SHP77 treated with DMSO at 0.1 percent for 48 hours (cell line): ENCODE measurements at places on chromosomes 3 and 15.

- no peak for DNase-seq
These were observed 27.8 kb downstream of the STARD5 start for GRCh38 chr15:81296186-81296585.

DNA sequence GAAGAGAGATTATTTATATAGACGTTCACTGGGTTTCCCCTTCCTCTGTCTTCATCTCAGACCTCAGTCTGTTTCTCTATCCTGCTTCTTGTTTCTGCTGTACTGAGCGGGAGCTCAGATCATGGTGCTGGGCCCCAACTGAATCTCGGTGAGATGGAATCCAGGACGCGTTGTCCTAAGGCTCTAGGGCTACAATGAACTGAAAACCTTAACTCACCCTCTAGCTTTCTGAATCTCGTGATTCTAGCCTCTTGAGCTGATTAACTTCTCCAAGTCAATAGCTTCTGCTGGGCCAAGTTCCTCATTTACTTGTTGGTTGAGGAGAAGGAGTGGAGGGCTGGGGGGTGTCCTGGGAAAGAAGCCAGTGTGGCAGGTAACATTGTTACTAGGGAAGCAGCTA, 32.7 kb upstream of the MAP3K13 start:
- DNase-seq: no peak

GRCh38 chr3:189845069-189845468, 213.9 kb downstream of the TP63 start:
- DNase-seq: no peak

- no peak for DNase-seq
These were observed 29.7 kb upstream of the NDUFB4 start for GRCh38 chr3:120566243-120566975.

GRCh38 chr3:197219619-197220018, 78.8 kb downstream of the DLG1 start:
- DNase-seq: no peak

GRCh38 chr3:33132019-33132360, 18.2 kb downstream of the CRTAP start:
- DNase-seq: no peak

DNA sequence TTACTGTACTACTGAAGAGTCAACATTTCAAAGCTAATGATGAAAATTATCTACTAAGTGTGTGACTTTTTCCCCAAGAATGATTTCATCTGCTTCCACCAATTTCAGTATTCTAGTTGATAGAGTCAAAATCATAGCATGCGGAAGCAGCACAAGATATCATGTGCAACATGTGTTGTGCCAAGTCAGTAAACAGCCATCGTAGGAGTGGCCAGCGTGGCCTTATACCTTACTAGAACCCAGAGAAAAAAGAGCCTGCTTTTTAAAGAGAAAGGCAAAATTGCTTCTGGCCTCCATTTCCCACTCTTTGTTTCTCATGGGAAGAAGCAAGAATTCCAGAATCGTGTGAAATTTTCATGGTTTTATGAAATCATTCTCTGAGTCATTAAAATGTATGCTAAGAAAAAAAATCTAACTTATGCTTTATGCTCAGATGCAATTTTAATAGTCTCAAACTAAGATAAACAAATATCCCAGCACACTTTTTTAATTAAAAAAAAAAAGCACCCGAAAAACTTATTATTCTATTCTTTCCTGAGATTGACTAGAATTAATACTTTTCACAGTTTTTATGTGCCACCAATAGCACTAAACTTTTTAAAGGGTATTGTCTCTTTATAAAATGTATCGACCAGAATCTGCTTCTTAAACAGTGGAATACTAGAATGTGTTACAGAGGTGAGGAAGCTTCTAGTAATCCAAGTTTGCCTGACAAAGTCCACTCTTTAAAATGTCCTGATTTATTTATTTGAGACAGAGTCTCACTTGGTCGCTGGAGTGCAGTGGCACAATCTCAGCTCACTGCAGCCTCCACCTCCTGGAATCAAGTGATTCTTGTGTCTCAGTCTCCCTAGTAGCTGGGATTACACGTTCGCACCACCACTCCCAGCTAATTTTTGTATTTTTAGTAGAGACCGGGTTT, 87.3 kb downstream of the MBNL1 start:
- DNase-seq: no peak

DNA sequence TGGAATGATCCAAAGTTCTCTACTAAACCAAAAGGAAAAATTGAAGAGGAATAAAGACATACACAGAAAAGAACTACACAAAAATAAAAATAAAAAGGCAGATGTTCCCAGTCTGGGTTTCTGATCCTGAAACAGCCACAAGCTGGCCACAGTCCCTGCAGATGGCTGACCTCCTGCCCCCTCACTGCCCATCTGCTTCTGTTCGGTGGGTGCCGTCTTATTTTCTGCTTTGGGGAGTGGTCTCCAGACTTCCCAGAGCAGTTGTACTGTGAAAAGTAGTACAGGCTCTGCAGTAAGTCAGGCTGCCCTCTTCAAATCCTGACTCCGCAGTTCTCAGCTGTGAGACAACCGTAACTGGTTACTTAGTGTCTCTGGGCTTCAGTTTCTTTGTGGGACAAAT, 94.5 kb downstream of the ARNT2 start:
- no peak for DNase-seq

DNA sequence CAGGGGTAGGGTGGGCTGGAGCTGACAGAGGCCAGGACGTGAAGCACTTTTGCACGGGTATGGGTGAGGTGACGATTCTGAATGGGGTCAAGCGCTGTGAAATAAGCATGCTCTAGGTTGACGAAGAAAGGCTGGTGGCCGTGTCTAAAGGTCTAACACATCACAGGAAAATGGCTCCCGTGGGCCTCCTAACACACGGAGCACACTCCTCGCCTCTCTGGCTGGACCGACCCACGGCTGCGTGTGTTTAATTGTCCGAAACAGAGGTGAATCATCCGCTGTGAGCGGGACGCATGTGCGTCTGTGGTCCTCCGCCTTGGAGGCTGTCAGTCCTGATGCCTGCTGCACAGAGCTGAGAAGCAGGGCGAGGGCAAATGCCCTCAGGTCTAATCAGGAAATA, 130.6 kb downstream of the NSMCE3 start:
- no peak for DNase-seq

GRCh38 chr3:181076558-181076957, 87.0 kb upstream of the DNAJC19 start:
- DNase-seq: no peak

DNA sequence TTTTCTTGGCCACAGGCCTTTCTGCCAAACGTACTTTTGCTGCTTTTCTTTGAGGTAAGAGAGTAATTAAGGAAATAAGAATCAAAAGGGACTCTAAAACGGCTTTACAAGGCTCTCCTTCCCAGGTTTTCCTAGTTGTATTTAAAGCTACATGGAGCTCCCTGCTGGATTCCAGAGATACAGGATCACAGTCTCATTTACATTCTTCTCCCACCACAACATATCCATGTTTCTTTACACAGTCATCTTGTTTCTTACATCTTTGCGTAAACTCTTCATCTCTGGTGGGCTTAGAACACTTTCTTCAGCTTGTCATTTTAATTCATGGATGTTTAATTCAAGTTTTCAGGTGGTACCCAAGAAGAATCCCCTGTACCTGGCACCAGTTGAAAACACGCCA, 117.6 kb upstream of the BFSP2 start:
- no peak for DNase-seq

DNA sequence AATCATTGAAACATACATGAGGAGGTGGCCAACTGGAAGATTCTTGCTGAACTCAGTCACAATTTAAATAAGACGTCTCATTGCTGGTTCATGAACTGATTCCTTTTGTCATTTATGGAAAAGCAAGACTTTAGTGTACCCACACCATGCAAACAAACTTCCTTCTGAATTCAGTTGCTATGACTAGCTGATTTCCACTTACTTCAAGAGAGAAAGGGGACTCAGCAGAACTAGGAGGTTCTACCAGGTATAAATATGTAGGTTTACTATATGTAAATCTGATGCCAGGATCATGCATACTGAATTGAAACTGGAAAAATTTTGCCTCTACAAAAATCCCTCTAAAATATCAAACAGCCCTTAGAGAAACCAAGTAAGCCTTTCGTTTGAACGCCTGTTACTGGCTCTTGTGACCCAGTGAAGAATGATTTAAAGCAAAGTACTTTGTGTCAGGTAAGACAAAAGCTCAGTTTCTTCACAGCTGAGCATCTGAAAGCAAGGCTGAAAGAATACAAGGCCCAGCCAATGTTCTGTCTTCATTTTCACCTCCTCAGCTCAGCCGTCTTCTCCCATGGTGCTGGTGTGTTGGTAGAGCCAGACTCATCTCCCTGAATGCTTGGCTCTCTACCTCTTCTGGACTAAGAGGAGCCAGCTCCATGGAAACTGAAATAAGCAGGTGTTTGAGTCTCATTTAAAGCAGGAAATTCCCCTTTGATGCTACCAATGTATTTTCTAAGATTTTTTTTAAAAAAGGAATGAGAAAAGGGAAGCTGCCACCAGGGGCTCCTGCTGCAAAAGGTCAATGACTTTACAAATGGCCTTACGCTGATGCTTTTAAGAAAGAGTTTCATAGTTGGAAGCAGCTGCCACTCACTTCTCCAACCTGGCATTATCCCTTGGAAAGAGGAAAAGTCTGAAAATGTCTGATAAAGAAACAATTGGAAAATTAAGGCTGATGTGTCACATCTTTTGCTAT, 301.6 kb downstream of the EFHB start:
- no peak for DNase-seq

DNA sequence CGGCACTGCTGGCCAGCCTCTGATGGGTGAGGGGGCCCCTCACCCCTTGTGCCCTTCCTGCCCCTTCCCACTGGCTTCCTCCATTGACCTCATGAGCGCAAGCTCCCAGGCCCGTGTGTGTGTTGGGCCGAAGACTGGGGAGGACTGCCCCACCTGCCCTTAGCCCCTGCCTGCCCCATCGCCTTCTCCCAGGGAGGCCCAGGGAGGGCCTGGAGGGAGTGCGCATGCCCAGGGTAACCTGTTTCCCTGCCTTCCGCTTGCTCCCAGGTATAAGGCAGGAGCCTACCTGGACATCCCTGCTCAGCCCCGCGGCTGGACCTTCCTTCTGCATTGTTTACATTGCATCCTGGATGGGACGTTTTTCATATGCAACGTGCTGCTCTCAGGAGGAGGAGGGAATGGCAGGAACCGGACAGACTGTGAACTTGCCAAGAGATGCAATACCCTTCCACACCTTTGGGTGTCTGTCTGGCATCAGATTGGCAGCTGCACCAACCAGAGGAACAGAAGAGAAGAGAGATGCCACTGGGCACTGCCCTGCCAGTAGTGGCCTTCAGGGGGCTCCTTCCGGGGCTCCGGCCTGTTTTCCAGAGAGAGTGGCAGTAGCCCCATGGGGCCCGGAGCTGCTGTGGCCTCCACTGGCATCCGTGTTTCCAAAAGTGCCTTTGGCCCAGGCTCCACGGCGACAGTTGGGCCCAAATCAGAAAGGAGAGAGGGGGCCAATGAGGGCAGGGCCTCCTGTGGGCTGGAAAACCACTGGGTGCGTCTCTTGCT, 8.8 kb downstream of the DLL4 start:
- DNase-seq: no peak

DNA sequence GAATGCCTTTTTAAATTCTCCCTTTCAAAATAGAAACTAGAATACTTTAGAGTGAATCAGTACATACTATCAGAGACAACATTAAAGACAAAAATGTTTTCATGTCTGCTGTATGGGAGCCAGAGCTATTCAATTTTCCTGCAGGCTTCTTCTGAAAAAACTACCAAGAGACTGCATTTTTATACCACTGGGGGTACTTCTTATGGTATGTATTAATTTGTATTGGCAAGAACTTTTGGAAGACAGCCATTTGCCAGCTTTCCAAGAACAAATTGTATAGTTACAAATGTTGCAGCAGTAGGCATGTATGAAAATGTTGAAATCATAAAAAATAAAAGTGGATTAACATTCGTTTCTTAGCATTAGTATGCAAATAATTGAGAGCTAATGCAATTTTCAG, 1010.0 kb upstream of the CADM2 start:
- no peak for DNase-seq

- DNase-seq: no peak
These were observed 114.3 kb downstream of the EDEM1 start for GRCh38 chr3:5301651-5302297.

DNA sequence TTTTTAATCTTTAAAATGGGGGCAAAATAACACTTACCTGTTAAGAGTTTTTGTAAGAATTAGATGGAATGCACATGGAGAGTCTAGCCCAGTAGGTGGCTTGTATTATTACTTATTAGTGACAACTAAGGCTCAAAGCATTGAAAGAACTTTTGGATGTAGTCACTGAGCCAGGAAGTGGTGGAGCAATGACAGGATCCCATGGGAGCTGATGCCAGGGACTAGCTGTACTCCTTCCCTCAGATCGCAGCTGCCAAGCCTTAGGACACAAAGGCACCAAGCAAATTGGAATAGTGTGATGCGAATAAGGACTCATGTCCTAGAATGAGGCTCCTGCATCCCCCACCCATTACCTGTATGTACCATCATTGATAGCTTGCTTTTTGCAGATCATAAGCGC, 370.4 kb upstream of the RGMA start:
- DNase-seq: no peak

GRCh38 chr15:50098545-50098944, 20.5 kb downstream of the ATP8B4 start:
- no peak for DNase-seq

DNA sequence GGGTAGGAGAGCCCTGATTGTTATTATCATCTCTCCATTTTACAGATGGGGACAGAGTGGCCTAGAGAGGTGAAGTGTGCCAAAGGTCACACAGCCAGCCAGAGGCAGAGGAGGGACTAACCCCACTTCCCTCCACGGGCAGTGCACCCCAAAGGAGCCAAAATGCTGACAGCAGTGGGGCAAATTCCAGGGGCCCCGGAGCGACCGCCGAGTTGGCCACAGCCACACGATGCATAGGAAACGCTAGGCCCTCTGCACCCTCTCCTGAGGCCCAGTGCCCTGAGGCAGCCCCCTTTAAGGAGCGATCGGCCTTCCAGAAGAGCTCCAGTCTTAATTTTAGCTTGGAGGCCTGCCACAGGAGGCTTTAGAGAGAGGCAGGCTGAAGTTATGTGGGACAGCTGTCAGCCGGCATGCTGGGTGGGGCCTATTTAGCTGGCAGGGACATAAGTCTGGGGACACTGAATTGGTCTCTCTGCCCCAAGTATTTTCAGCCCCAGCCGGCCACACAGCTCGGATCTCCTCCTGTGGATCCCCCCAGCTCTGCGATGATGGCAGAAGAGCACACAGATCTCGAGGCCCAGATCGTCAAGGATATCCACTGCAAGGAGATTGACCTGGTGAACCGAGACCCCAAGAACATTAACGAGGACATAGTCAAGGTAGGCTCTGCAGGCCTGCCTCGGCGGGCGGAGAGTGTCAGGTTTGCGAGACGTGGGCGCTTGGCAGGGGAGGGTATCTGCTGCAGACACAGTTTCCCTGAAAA, at the start of gene CAV3:
Gene CAV3, plus strand, starts transcription at position 471 of the 763 bp plus-strand sequence. Its CDS starts 75 bp downstream, at position 546.
- no peak for DNase-seq

GRCh38 chr15:47669221-47669620, 48.1 kb upstream of the SEMA6D start:
- no peak for DNase-seq

GRCh38 chr3:61451841-61452240, 109.5 kb upstream of the PTPRG start:
- DNase-seq: no peak

DNA sequence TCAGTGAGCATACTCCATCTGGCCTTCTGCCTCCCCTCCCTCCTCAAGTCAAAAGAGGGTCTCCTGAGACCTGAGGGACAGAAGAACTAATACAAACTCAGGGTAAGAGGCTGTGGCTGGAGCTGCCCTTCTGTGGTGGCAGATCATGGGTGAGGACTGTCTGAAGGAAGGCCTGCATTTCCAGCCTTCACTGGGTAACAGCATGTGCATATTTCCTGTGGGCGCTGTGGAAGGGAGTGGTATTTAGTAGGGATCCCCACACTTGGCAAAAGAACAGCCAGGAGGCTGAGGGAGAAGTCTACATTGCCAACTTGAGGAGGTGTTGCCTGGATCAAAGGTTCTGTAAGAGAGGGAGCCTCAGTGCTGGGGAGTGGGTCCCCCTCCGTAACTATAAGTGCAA, 10.1 kb upstream of the ESYT3 start:
- no peak for DNase-seq
